ENCODE measurements at places on chromosomes 5 and 9.
A peak's percentile ranks its signal among the peaks of the same experiment; 100 is the strongest.

- no peak for DNase-seq
These were observed 1187.1 kb upstream of the WWC1 start for GRCh38 chr5:167104351-167104750.

- DNase-seq = no peak
These were observed 885.6 kb upstream of the DMAC1 start for GRCh38 chr9:8684978-8685708.

- no peak for DNase-seq
These were observed 43.9 kb upstream of the ASS1 start for GRCh38 chr9:130400870-130401269.

DNA sequence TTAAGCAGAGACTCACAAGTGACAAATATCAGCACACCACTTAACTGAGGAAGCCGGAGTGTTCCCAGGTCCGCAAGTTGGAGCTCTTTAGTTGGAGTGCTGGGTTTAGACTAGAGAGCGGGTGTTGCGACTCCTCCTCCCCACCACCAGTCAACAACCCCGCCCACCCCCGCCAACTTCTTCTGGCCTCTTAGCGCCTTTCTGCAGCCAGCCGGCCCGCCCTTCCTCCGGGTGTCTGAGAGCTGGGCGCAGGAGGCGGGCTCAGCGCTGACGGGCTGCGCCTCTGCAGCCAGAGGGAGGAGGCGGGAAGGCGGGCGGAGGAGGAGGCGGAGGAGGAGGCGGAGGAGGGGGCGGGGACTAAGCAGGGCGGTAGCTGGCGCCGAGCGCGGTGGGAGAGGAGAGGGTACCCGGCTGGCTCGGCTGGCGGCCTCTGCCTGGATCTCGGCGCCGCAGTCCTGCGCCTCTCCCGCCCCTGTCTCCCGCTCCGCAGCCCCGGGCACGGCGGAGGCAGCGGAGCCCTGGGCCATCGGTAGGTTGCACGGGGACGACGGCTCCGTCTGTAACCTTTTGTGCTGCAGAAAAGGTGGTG lies at the start of gene MACIR:
TSS of gene MACIR (plus strand) at position 396 of the 589 bp plus-strand sequence. CDS start 17,157 bp downstream, outside the sequence.
- DNase-seq = peak; percentile 85

DNA sequence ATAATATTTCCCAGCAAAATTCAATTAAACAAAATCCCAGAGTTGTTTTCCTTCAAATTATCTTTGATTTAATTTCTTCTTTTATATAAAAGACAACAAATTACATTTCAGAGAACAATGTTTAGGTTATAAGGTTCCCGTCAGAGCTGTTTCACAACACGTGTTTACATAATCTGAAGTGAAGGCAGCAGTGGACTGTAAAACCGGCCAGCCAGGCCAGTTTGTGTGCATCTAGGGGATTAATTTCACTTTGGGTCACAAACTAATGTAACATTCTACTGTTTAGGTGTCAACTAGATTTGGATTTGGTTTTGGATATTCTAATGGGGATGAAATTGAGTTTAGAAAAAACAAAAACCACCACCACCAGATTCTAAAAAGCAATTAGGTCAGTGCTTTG lies 86.5 kb upstream of the PLPP1 start:
- DNase-seq = no peak

GRCh38 chr9:91923145-91923544 lies 26.9 kb downstream of the ROR2 start:
- no peak for DNase-seq

- no peak for DNase-seq
These were observed 375.6 kb upstream of the CLINT1 start for GRCh38 chr5:158234323-158235158.

Measured in stimulated activated CD4-positive, alpha-beta T cell treated with anti-CD3 and anti-CD28 coated beads, Interleukin-4, amount 100 ng/mL, for 24 hours (primary cell).